ENCODE measurements at places on chromosomes 5 and 9.
A peak's percentile ranks its signal among the peaks of the same experiment; 100 is the strongest.

- DNase-seq = peak; percentile 17
Measured at GRCh38 chr5:9869616-9870288, 239.6 kb upstream of the TAS2R1 start.

GRCh38 chr5:81010336-81011169 is 50.4 kb downstream of the RASGRF2 start:
- DNase-seq = no peak

GRCh38 chr5:65821966-65822365 is 100.0 kb downstream of the NLN start:
- DNase-seq = no peak

GRCh38 chr5:93427316-93427715 is 153.7 kb downstream of the NR2F1-AS1 start:
- DNase-seq = no peak

DNA sequence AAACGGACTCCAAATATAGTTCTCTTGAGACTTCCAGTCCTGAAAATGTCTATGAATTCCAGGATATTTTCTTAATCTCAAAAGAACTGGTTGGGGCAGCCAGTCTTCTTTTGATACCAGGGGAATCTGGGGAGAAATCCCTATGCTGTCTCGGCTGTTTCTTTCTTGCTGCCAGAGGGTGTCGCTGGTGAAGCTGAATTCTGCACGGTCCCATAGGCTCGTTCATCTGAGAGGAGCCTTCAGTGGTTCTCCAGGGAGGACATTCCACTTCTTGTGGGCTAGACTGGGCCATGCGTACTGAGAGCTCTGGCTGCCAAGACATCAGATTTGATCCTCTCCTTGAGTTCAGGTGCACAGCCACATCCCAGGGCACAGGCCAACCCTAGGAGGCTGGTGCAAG is 155.0 kb upstream of the CLINT1 start:
- peak; percentile 8 for DNase-seq

- peak; percentile 7 for DNase-seq
Measured at GRCh38 chr5:116626272-116626723, 51.7 kb upstream of the SEMA6A start.

DNA sequence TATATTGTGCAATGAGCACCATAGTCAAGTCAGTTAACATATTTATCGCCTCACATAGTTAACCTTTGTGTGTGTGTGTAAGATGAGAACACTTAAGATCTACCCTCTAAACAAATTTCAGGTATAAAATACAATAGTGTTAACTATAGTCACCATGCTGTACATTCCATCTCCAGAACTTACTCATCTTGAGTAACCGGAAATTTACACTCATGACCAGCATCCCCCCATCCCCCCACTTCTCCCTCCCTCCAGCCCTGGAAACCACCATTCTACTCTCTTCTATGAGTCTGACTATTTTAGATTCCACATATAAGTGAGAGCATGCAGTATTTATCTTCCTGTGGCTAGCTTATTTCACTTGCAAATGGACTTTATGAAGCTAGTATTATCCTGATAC is 40.3 kb downstream of the ZNF354A start:
- DNase-seq = no peak

- DNase-seq = no peak
Measured at GRCh38 chr5:171537923-171538537, 118.6 kb downstream of the FGF18 start.

DNA sequence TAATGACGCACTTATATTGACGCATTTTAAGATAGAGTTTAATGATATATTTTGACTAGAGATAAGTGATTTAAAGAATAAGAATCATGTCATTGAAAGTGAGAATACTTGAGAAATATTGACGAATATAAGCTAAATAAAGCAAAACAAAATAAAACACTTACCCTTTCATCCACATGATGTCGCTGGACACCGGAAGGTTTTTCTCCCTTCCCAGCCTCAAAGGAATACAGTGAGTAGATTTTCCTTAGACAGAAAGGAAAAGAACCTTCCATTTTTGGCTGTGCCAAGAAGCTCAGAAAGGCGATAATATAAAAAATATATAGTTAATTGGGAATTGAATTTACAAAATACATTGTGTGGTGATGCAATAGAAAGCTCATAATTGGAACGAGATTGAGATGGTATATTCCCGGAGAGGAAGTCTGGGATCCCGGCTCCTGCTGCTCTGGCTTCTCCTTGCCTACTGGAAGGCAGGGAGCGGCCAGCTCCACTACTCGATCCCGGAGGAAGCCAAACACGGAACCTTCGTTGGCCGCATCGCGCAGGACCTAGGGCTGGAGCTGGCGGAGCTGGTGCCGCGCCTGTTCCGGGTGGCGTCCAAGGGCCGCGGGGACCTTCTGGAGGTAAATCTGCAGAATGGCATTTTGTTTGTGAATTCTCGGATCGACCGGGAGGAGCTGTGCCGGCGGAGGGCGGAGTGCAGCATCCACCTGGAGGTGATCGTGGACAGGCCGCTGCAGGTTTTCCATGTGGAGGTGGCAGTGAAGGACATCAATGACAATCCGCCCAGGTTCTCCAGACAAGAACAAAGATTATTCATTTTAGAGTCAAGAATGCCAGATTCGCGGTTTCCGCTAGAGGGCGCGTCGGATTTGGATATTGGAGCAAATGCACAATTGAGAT is at the start of gene PCDHA5:
Gene PCDHA5, plus strand, starts transcription at position 239 of the 906 bp plus-strand sequence.
- DNase-seq = peak; percentile 41

DNA sequence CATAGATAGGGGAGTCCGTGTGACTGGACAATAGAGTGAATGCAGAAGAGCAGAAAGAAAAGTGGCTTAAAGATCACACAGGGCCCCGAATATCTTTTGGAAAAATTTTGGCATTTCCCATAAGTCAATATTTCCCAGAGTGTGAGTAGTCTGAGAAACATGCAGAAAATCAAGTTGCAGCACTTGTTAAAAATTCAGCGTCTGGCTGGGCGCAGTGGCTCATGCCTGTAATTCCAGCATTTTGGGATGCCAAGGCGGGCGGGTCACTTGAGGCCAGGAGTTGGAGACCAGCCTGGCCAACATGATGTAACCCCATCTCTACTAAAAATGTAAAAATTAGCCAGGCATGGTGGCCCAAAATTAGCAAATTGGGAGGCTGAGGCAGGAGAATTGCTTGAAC is 227.0 kb downstream of the DRD1 start:
- DNase-seq = peak; percentile 22

- peak; percentile 48 for DNase-seq
Measured at GRCh38 chr5:43874772-43875171, 271.8 kb downstream of the NNT start.

DNA sequence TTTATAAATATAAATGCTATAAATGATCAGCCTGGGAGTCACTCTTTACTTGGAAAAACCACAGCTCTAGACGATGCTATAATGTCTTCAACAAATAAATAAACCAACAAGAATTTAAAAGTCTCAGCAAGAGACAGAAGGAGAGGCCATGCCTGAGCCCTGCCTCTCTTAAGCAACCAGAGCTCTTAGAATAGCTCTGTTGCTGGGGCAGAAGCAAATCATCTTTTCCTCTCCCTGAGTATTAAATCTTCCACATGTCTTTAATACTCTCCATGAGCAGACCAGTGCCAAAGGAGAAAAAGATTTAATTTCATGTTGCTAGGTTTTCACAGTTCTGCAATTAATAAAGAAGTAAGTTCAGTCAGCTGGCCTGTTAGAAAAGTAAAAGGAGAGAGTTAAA is 408.0 kb upstream of the SLC30A5 start:
- no peak for DNase-seq

GRCh38 chr9:129336601-129337331 is 158.7 kb upstream of the IER5L start:
- no peak for DNase-seq

DNA sequence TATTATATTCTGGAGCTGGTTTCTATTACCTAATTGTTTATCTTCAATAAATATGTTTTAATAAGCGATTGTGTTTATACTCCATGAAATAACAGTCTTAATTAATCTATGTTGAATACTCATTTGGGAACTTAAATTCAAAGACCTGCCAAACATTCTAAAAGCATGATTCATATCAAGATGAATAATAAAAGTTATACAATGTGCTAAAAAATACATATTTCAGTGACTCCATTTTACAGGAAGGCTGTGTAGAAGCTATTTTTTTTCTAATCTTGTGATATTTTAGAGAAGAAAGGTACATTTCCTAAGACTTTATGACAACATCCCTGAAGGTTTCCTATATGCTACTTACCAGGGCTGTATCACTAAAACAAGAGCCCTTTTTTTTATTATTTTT is 417.9 kb downstream of the NFIB start:
- no peak for DNase-seq

DNA sequence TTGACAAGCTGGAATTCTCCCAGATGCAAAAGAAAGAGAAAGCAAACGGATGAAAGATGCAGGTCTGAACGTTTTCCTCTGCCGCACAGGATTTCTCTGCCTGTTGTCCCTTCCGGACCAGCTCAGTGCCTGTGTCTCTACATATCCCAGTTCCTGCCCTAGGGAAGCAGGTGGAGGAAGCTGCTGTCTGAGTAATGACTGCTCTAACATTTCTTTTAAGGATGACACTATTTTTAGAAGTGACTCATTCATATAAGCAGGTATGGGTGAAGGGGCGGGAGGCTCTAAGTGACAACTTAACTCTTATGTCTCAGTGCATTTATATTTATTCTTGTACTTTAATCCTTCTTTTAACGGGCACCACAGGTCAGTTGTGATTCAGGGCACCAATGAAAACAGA is 128.8 kb downstream of the SLC24A2 start:
- DNase-seq = no peak

- DNase-seq = peak; percentile 46
Measured at GRCh38 chr9:134144801-134145200, 8.9 kb downstream of the WDR5 start.

GRCh38 chr5:71907608-71908145 is 188.6 kb downstream of the CARTPT start:
- no peak for DNase-seq

DNA sequence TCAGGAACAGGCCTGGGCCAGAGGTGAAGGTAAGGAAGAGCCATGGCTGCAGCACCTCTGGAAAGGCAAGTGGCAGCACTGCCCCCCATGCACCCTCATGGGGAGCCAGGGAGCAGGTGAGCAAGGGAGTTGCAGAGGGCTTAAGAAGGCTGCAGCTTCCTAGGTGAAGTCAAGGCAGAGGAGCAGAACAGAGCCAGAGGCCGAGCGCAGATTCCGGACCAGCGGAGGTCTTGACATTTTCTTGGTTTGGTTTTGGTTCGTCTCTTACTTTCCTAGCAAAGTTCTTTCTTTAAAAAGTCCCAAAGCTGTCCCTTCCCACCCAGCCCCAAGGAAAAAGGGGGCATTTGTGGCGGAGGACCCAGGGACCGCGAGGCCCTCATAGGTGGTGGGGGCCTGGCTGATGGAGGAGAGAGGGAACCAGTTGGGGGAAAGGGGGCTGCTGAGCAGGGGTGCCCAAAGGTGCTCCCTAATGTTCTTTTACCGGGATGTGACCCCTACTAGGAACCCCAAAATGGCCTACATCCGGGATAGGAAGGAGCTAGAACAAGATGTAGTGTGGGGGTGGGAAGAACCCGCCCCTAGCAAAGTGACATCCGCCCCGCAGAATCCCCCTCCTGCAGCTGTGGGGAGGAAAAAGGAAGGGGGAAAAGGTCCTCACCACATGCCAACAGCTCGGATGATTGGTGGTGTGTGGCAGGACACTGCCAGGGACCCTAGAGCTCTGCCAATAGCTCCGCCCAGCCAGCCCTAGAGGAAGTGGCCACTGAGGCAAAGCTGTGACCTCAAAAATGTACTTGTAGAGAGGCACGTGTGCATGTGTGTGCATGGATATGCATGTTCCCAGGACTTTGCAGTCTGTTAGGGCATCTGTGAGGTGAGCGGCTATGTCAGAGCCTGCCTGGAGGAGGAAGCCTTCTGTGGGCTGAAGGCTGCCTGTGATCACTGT is 914 bp upstream of the CD72 start:
- no peak for DNase-seq

DNA sequence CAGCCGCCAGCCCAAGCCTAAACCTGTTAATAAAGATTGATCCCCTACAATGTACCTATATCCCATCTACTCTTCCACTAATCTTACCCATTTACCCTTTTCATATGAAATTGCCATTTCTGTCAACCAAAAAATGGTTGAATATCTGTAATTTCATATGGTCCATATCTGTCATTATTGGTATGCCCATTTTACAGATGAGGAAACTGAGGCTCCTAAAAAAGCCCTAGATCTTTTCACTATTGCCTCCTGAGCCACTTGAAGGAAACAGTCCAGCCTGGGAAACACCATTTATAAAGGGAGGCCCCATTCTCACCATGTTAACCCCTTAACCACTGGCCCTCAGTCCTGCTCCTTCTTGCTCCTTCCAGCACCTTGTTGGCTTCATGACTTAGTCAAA is 41.2 kb upstream of the SNAPC3 start:
- no peak for DNase-seq

DNA sequence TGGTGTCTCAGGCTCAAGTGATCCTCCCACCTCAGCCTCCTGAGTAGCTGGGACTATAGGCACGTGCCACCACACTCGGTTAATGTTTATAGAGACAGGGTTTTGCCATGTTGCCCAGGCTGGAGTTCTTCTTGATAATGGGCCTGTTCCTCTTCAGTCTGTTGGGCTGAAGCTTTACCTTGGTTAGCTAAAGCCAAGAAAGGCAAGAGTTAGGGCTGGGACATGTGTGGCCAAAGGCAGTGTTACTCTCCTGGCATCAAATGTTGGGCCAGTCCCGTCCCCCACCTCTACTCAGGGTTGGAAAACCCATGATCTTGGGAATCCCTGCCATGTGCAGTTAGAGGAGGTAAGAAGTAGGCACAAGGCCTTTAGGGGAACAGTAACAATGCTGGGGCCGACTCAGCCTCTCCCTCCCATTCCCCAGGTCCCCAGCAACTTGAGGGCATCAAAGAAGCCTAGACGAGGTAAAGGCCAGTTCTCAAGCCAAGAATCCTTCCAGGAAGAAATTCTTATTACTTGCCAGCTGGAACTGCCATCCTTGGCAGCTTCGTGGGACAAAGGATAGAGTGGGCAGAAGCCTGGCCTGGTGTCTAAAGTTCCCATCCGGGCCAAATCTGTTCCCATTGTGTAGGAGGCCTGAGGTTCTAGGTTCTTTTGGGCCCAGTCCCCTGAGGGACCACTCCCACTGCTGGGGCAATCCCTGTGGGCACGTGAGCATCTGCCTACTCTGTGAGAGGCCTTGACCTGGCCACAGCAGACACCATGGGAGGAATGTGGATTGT is 4.5 kb downstream of the EGR1 start:
- DNase-seq = peak; percentile 39

GRCh38 chr5:35129921-35130485 is 82.3 kb upstream of the AGXT2 start:
- DNase-seq = no peak

- DNase-seq = peak; percentile 91
Measured at GRCh38 chr9:111525056-111525977, at the start of gene ZNF483. Gene ZNF483 (plus strand): TSS chr9:111525179. CDS start chr9:111527396, 2,217 bp downstream.

- no peak for DNase-seq
Measured at GRCh38 chr5:31469886-31470285, 62.0 kb downstream of the DROSHA start.

GRCh38 chr5:99122976-99123375 is 194.2 kb upstream of the CHD1 start:
- DNase-seq = no peak

- no peak for DNase-seq
Measured at GRCh38 chr5:125452991-125453390, 706.6 kb upstream of the ZNF608 start.

GRCh38 chr5:88876714-88877113 is 6.3 kb downstream of the MEF2C start:
- DNase-seq = no peak
